ENCODE measurements at places on chromosomes 13 and 19.

- DNase-seq, result peak; percentile 12
These were observed 55.9 kb upstream of the UQCRFS1 start for GRCh38 chr19:29268721-29269393.

DNA sequence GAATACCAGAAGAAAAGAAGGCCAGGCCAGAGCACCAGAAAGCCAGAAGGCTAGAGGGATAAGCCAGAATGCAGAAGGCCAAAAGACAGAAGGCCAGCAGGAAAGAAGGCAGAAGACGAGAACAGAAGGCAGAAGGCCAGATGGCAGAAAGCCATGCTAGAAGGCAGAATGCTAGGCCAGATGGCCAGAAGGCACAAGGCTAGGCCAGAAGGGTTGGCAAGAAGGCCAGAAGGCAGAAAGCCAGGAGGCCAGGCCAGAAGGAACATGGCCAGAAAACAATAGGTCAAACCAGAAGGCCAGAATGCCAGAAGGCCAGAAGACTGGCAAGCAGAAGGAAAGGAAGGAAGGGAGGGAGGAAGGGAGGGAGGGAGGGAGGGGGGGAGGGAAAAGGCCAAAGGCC is 188.8 kb downstream of the TUBA3C start:
- DNase-seq, result no peak

DNA sequence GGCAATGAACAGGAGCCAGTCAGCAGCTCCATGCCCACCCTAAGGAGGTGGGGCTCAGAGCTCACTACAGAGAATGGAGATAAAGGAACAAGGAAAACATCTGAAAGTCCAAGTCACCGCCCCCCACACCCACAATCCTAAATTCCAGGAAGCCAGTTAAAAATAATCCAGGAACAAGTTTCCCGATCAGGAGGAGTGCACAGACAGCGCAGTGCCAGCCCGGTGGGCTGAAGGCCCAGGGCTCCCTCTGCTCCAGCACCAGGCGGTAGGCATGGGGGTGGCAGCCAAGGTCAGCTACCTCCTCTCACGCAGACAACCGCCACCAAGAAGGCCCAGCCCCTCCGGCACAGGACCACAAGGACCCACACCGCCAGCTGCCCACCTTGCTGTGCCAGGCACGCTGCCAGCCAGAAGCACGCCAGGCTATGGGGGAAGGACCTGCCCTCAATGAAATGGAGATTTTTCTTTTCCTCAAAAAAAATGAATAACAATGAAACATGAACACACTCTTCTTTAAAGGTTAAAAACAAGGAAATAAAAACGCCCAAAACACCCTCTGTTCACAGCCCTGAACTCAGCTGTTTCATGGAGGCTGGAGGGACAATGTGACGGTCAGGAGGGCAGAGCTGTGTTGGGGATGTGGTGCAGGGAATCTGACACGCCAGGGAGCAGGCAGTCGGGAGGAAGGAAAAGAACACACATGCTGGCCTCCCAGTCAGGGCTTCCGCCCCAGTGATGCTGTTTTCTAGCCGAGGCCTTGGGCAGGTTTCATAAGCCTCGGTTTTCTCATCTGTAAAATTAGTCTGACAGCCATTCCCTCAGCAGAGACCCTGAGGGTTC is 11.0 kb downstream of the STK24 start:
- no peak for DNase-seq

DNA sequence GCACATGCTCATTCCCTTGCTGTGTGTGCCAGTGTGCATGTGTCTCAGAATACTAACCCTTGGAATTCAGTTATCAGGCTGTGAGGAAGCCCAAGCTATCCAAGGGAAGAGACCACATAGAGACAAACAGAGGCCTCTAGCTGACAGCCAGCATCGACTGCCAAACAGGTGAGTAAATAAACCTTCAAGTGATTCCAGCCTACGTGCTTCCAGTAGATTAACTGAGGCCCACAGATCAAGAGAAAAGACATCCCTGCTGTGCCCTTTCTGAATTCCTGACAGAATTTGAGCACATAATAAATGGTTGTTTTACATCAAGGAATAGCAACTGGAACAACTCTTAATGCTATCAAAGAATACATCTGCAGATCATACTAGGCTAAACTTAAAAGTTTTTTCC is 17.5 kb downstream of the ZC3H13 start:
- no peak for DNase-seq

DNA sequence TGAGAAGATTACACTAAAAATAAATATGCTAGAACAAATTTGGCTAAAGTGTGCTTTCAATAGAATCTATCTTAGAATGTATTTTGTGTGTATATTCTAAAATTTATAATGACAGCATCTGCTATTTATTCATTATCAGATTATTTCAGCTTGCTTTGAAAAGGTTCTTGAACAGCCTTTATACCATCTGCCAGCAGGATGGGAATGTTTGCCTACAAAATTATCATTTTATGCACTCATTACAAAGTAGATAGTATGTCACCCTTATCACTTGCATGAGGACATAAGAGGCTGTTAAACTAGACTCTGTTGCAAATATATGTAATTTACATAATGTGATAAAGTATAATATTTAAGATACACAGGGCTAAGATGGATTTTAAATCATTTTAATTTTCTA is 1286.9 kb upstream of the PCDH20 start:
- DNase-seq, result no peak

GRCh38 chr19:13097463-13098258 is 5.0 kb downstream of the LYL1 start:
- no peak for DNase-seq

DNA sequence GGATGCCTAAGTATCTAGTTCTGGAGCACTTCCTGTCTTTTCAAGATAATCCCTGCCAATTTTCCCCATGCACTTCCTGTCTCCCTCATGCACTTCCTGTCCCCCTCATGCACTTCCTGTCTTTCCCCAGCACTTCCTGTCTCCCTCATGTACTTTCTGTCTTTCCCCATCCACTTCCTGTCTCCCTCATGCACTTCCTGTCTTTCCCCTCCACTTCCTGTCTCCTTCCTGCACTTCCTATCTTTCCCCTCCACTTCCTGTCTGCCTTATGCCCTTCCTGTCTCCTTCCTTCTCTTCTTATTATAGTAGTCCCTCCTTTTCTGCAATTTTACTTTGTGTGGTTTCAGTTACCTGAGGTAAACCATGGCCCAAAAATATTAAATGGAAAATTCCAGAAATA is 3.0 kb upstream of the TNNT1 start:
- no peak for DNase-seq

- DNase-seq, result no peak
These were observed 474.0 kb downstream of the COG6 start for GRCh38 chr13:40129467-40129866.

DNA sequence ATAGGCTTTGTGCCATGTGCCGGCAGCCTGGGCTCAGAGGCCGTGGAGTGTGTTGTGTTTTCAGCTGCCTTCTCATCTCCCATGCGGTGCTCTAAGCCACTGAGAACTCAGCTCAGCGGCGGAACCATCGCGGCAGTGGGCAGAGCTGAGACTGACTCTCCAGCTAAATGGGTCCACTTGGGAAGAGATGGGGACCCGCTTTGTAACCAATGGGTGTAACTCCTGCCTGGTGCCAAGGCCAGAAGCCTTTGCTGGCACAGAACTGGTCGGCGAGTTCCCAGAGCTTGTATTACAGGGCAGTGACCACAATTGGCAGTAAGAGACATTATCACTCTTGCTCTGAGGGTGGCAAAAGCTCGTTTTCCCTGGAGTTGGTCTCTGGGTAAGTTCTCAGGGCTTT is 183.0 kb downstream of the STK24 start:
- peak; percentile 37 for DNase-seq

Data from head of caudate nucleus (tissue), 42 donors.